HS-27A (cell line): ENCODE measurements at places on chromosomes 4 and X.

GRCh38 chr4:124839786-124840390 lies 127.4 kb upstream of the ANKRD50 start:
- no peak for DNase-seq

GRCh38 chr4:87053176-87053658 lies 118.4 kb downstream of the AFF1 start:
- DNase-seq = no peak

DNA sequence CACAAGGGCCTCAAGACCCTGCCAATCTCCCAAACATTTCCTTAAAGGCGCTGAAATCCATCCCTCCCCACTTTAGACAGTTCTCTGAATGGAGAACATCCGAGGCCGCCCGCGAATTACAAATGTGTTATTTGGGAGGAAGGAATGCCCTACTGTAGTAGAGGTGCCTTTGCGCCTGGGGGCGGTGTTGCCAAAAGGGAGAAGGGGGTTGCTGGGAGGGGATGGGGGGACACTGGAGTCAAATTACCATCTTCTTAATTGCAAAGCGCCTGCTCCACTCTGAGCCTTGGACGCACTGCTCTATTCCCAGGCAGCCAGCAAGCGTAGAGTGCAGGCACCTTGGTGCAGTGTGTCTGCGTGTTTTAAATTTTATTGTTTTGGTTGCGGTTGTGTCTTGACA lies 2.7 kb downstream of the TMEM255A start:
- no peak for DNase-seq

DNA sequence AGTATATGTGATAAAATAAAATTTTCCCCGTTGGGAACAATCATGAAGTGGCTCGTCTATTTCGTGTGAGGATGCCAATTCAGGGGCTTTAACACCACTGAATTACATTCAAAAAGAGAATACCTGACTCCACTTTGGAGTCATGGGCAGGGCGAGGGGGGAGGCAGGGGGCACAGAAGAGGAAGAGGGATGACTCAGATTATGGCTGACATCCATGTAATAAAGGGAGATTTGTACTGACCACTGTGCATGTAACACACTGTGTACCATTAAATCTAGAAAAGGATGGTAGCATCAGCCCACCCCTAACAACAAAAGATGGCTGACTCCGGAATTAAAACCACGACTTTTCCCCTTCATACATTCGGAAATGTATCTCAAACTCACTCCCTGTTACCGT lies 1.3 kb downstream of the SLC9A7 start:
- DNase-seq = no peak

- DNase-seq = no peak
Observed at GRCh38 chr4:24473309-24473721, 111.0 kb downstream of the DHX15 start.

GRCh38 chrX:24339911-24340310 lies 20.5 kb upstream of the SUPT20HL1 start:
- DNase-seq = no peak

DNA sequence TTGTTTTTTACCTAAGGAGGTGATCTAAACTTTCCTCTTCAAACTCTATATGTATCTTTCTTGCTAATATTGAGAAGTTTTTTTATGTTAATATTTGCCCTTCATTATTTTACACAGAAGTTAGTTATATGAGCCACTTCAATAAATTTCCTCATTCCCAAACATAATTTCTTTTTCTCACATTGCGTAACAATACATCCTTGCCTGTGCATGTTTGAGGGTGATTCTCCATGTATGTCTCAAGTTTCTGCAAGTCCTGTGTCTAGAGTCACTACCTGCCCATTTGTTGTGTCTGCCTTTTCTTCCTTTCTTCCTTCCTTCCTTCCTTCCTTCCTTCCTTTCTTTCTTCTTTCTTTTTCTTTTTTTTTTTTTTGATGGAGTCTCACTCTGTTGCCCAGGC lies 2057.9 kb downstream of the PCDH7 start:
- DNase-seq = no peak

- DNase-seq = no peak
Observed at GRCh38 chrX:74579597-74580198, 34.7 kb downstream of the RLIM start.

GRCh38 chr4:153643406-153644383 lies 40.4 kb upstream of the TLR2 start:
- peak; percentile 46 for DNase-seq

DNA sequence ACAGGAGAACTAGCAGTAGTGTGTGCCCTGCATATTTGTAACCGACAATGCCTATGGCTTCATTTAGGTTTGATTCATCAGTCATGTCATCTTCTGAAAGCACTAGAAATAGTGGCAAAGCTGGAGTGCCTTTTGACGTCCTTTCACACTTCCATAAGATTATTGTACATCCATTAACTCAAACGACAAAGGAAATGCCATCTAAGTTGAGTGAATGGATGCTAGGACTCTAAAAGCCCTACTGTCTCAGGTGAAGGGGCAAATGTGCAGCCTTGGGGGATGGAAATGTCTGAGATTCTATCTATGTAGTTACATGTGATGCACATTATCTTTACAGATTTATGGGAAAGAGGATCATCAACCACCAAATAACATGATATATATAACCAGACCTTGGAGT lies 1473.6 kb downstream of the STIM2 start:
- no peak for DNase-seq

GRCh38 chr4:145266881-145267280 lies 86.5 kb upstream of the OTUD4 start:
- no peak for DNase-seq

DNA sequence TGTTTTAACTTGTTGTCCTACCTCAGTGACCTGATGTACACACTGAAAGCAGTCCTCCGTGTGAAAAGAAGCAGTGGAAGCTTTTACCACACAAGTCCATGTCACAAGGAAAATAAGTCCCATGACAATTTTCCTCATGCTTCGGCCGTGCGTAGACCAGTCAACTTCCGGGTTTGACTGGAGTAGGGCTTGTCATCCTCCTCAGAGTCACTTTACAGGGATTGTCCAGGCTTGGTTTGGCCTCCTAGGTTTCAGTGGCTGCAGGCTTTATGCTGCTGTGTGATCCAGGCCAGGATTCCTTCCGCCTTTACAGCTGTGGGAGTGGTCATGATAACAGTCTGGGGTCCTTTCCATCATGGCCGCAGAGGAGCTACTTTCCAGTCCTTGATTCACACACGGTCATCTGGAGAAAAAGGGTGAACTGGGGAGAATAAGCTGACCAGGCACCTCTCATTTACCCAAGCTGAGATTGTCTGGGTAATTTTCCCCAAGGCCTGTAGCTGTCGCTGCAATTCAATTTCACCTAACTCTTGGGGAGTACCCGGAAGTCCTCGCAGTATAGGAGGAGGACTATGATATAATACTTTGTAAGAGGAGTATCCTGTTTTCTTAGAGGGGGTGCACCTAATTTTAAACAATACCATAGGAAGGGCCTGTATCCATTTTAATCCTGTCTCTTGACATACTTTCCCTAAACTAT lies 206.1 kb upstream of the KLF8 start:
- no peak for DNase-seq

DNA sequence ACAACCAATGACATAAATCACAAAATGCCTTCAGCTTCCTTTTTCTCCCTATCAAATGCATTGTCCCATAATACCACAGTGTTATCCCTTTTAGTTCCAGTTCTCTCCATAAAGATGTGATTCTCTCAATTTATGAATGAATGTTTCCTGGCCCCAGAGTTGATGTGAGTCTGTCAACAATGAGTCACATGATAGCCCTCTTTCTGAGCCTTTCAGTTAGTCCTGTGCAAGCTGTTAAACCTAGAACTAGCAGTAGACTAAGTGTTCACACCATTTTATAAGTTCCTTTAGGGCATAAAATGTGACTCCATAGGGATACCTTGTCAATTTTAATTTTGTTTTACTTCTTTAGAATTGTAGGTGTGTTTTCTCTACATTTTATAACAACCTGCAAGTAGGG lies 129.5 kb downstream of the PABPC4L start:
- DNase-seq = no peak

- no peak for DNase-seq
Observed at GRCh38 chr4:144592264-144592663, 53.7 kb upstream of the HHIP start.

GRCh38 chrX:94361241-94361640 lies 687.2 kb downstream of the FAM133A start:
- no peak for DNase-seq

DNA sequence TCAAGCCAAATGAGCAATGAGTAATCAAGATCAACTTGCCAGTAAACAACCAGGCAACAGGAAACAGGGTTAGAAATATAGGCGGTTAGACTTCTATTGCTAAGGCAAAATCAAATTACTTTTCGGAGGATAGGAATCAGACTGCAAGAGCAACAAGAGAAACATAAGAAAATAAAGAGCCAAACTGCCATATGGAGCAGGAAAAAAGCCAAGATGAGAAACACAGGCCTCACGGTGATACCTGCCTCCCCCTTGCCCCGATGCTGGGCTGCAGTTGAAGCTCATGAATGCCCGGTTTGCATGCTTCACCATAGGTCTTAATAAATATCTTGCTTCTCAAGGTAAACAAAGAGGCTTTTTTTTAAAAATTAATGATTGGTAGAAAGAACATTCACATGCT lies 158.4 kb upstream of the MAGEC2 start:
- no peak for DNase-seq

GRCh38 chrX:132594129-132594528 lies 105.3 kb upstream of the MBNL3 start:
- no peak for DNase-seq

DNA sequence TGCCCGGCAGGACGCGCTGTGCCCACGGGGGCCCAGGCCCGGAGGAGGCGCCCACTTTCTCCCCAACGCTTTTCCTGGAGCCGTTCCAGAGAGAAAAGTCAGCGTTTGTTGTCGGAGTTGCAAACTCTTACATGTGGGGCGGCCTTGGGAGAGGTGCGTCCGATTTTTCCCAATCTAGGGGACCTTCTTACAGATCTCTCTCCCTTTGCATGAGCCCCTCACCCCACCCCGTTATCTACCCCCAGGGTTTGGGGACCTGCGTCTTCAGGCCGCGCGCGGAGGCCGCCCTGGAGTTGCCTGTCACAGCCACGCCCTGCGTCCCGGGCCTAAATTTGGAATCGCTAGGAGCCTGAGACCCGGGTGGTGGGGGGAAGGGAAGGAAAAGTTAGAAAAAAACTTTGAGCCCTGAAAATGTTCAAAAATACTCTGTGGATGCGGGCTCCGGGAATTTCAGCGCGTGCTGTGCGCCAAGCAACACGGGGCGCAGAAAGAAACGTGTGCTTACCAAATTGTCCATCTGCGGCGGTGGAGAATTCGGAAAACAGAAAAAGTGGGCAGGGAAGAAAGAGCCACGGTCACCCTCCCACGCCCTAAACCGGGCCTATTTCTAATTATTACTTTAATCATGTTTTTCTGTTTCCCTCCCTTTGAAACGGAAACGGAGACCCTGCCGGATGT lies 587 bp downstream of the CD99 start:
- DNase-seq = no peak

DNA sequence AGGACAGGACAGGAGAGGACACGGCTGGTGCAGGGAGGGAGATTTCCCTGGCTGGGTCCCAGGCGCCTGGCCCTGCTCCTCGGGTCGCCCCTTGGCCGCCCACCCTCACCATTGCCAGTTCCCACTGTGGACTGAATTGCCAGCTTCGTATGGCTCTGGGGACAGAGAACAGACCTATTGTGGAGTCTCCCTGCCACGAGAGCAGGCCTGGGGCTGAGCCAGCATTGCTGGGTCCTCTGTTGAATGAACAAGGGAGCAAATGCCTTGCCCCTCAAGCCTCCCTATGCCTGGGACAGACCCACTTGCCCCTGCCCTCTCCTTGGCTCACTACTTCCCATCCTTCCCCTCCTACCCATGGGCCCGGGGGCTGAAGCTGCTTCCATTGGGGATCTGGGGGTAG lies 4.3 kb downstream of the PLXNA3 start:
- no peak for DNase-seq

DNA sequence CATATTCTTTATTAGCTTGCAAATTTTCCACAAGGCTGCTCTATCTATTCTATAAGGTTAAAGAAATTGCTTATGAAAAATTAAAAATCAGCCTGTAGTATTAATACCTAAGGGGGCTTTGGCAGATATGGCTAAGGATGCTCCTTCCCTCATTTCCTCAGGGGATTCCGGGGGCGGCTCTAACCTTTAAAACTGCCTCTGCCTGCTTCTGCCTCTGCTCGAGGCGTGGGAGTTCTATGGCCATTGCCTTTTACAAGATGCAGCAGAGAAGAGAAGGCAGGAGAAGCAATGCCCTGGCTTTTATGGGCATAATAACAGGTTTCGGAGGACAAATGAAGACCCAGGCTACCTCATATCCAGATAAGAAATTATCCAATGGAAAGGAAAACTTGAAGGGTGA lies 8.6 kb upstream of the CDKN2AIP start:
- no peak for DNase-seq

DNA sequence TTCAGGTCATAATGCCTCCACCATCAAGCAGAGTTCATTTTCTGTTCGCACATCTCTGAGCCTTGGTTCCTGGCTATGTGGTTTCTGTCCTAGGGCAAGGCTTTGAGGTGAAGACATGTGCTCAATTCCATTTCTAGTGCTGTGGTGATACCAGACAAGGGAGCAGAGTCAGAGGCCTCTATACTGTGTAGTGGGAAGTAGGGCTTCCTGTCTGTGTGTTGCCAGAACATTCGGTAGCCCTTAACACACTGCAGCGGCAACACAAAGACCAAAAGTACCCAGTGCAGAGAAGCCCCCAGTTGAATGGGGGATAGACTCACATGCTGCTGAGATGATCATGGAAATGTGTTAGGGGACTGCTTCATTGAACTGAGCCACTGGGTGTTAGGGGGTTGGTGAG lies 56.4 kb downstream of the STARD8 start:
- no peak for DNase-seq

DNA sequence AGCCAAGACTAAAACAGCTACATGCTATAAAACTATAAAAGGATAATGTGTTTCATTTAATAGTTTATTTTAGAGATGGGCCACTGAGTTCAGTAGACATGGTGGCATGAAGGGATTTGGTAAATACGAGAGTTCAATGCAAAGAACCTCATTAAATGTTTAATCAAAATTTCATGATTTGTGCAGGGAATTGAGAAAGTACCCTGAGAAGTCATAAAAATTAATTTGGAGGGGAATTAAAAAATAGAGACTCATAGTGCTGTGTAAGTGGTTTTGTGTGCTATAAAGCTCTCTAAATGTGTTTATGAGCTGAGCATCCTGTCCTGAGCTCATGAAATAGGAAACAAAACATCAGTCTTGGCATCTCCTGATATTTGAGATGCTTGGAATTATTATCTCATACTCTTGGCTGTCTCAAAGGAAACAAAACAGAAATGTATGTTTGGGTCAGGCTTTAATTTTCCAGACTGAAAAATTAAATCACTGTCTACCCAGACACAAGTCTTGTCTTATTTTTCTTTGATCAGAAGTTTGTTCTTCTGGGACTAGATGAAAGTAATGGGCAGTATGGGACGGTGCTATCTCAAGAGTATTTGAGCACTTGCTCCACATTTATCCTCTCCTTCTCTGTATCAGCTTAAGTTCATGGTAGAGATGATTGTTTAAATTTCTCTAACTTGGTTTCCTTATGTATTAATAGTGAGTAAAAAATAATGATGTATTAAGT lies 38.0 kb upstream of the EMCN start:
- DNase-seq = no peak

DNA sequence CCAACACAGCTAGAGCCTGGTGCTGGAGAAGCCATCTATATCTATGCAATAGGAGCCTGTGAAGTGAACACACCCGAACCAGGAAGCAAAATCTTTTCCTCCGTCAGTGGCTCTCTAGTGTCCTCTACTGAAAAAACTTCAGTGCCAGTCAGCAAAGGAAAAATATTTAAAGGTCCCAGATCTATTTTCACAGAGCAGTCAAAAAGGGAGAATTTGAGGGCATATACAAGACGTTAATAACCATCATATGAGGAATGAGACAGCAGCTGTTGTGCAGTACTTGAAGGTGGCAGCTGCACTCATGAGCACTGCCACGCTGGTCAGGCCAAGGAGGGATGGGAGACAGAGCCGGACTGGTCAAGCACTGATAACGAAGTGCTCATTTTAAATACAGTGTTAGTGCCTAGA lies 14.4 kb downstream of the MCUB start:
- DNase-seq = no peak
